ENCODE measurements at places on chromosomes 4 and X. TPM values are rescaled to one million over a fixed set of nuclear protein-coding genes. Genes with fewer than 3 reads are reported as not detected.

The HPGDS gene
- total RNA-seq = 0.21 TPM

The TIMM8A gene
- total RNA-seq = 8.4 TPM

The GATA1 gene
- total RNA-seq = not detected

The HSFX2 gene
- total RNA-seq = 1.2 TPM

The GABRA4 gene
- total RNA-seq = 0.07 TPM

The NLRP2B gene
- total RNA-seq = not detected

The CHRNA9 gene
- total RNA-seq = 2.8 TPM

The COL4A5 gene
- total RNA-seq = 56.6 TPM

The ADH6 gene
- not detected for total RNA-seq

The IQSEC2 gene
- 13.4 TPM for total RNA-seq

The GSX2 gene
- total RNA-seq = 1.4 TPM

The ATP8A1 gene
- total RNA-seq = 7.0 TPM

GRCh38 chr4:168656055-168656660, 159.3 kb downstream of the PALLD start:
- DNase-seq = no peak

DNA sequence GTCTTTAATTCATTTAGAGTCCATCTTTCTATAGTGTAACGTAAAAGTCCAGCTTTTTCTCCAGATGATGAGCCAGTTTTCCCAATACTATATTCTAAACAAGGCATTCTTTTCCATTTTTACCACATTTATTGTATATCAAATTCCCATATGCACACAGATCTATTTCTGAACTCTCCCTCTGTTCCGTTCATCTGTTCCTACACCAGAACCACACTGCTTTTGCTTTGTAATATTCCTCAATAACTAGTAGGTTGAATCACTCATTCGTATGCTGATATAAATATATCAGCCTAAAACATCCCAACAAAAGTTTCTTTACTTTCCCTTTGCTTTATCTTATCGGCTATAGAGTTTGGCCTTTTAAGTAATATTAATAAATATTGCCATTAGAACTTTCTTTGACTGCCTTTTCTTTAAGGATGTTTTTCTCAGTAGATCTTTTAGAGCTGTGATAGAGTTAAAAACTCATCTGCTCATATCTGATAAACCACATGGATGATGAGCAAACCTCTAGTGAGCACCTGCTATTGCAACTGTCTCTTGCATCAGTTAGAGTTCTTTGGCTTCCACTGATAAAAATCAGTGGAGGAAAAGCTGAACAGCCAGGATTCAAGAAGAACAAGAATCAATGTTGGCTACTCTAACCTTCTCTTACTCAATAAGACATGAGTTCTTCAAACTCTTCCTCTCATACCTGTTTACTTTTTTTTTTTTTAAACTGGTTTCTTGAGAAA, 13.1 kb upstream of the RPL34 start:
- no peak for DNase-seq

DNA sequence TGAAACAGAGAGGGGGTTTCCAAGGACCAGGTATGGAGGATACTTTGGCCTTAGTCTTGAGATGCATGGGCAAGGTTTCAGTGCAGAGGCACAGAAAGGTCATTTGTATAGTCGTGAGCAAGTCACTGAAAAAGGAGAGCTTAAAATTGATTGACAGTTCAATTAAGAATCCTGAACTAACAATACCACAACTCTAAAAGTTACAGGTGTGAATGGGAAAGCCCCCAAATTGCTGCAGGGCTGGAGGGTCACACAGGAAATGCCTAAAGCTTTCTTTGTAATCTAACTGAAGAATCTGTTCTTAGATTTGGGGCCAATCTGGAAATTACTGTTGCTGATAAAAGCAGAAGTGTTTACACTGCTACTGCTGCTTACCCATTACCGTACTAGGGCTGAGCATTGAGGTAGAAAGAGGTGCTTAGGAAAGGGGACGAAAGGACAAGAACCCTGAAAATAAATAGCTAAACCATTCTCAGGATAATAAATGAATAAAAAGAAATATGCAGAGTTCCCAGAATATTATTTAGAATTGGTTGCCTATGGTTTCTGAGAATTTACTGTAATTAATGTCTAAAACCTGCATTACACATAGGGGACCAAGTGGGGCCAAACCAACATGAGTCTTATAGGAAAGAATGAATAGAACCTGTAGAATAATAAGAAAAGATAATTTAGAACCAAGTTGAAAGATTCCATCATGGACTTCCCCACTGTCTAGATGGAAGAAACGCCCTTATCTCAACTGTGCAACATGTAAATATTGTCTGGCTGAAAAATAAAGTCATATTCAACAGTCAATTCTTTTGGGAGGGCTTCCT, 91.9 kb upstream of the PPP1R2C start:
- DNase-seq = no peak

DNA sequence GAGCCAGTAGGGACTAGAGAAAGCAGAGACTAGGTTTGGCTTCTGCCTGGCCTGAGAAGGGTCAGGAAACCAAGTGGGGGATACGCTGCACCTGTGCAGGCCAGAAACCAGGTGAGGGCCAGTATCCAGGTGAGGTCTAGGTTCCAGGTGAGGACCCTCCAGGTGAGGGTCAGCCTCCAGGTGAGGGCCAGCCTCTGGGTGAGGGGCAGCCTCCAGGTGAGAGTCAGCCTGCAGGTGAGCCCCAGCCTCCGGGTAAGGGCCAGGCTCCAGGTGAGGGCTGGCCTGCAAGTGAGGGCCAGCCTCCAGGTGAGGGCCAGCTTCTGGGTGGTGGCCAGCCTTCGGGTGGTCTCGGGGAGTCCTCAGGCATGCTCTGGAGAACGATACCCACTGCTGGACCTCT, 238.8 kb downstream of the USP46 start:
- DNase-seq = no peak

GRCh38 chr4:172809319-172809718, 359.3 kb upstream of the GALNT7 start:
- DNase-seq = peak; percentile 65

GRCh38 chr4:88187766-88188165, 29.3 kb upstream of the ABCG2 start:
- no peak for DNase-seq

GRCh38 chr4:147220833-147221232, 260.1 kb upstream of the EDNRA start:
- no peak for DNase-seq

- DNase-seq = no peak
Observed at GRCh38 chr4:112882286-112882685, 167.2 kb upstream of the ANK2 start.

DNA sequence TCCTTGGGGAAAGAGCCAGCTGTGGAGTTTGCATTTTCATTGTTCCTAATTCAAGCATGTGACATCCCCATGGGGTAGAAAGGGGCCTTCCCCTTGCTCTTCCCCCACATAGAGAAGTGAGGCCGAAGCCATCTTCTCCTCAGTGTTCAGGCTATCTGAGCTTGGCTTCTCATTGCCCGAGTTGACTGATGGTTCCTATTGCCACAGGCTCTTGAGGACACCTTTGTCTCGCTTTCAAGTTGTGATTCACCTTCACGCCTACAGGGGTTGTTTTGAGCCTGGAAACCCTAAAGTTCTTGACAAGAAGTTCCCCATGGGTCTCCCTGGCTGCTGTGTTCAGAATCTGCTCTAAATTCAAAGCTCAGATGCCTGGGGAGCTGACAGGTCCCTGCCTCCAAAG, 25.0 kb downstream of the CCNQ start:
- peak; percentile 74 for DNase-seq

GRCh38 chr4:187485676-187486075, 509.9 kb upstream of the ZFP42 start:
- no peak for DNase-seq

- DNase-seq = no peak
Observed at GRCh38 chr4:83782591-83782990, 246.7 kb downstream of the GPAT3 start.

DNA sequence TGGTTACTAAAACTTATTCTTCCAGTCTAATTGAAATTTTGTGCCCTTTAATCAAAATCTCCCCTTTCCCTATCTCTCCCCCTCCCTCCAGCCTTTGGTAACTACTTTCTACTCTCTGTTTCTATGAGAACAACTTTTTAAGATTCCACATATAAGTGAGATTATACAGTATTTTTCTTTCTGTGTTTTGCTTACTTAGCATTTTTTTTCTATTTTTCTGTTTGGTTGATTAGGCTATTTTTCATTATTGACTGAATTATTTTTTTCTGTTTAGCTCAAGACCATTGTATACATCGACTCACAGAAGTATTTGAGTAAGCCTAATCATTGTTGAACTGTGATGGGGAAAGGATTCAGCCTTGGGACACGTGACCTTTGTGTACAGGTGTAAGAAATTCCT, 116.4 kb downstream of the PHEX start:
- no peak for DNase-seq

DNA sequence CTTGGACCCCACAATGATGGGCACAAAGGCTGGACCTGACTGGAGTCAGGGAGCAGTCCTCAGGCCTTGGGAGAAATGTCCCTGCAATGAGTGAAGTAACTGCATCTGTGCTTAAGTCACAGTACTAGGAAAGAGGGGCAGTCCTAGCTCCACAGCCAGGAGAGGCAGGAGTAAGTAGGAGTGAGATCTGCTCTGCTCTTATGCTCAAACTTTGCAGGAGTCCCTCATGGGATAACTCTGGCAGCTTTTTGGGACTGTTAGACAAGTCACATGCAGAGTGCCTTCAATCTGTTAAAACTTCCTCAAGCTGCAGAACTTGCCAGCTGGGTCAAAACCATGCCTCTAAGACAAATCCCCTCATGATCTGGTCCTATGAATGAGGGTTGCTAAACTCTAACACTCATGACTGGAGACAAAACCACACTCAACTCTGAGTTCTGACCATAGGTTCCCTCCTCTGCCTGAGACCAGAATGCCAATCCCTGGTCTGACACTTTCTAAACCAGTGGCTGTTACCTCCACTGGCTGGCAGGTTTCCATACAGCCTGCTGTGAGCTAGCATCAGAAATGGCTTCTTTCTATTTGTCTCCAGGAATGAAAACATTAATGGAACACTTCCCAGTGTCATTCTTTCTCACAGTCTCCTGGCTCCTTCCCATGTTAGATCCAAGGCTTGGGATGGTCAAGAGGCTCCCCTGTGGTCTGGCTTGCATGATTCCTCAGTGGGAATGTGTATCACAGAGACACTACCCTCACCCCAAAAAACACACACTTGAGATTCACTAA, 819.3 kb downstream of the PCDH7 start:
- no peak for DNase-seq

DNA sequence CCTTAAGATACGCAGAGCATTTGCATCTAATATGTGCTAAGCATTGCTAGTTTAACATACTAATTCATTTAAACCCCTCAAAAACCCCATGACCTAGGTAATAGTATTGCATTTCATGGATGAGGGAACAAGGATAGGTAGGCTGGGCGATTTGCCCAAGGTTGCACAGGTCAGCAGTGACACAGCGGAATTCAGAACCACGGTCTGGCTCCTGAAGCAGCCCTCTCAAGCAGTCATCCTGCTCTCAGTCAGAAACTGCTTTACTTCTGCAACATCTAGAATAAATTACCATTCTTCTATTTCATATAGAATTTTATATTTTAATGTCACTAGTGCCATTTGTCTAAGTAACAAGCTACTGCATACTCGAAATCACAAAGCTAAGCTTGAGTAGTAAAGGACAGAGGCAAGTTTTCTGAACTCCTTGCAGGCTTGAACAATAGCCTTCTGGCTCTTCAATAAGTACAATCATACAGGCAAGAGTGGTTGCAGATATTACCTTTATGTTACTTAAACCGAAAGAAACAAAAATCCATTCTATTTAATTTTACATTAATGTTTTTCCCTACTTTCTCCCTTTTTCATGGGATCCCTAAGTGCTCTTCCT, 555 bp upstream of the SPP1 start:
- DNase-seq = no peak

GRCh38 chr4:155079871-155080270, 128.6 kb upstream of the NPY2R start:
- no peak for DNase-seq

DNA sequence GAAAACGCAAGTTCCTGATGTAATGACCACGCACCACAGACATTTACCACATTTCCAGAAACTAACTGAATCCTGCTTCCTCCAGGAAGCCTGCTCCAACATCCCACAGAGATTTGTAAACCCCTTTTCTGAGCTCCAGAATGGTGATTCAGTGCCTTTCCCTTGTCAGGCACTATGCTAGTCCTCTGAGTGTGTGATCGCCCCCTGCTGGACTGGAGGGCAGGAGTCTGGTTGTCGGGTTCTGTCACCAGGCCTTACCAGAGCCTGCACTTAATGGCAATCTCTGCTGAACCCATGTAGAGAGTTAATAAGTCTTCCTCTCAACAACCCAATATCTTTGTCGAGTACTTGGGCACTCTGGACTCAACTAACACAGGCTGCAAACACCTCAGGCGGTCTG, 14.5 kb upstream of the KDM5C start:
- peak; percentile 79 for DNase-seq

DNA sequence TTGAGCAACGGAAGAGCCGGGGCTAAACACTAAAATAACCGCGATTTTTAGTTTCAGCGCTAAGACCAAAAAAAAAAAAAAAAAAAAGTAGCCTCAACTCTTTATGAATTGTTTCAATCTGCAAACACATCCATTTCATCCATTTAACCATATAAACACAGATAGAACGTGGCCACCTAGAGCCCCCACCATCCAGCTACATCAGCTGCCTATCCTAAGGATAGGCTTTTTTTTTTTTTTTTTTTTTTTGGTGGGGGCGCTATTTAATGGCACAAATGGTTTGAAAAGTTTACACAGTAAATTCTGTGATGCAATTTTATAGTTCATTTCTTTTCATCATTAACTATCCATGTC, 492 bp upstream of the HDAC8 start:
- no peak for DNase-seq

GRCh38 chrX:153338836-153339235, 4.9 kb downstream of the ZNF275 start:
- DNase-seq = no peak

GRCh38 chrX:79623098-79623762, 256.1 kb upstream of the ITM2A start:
- DNase-seq = no peak

- no peak for DNase-seq
Observed at GRCh38 chrX:134625315-134625718, 33.0 kb downstream of the PLAC1 start.

GRCh38 chr4:159052315-159052714, 50.6 kb upstream of the RAPGEF2 start:
- DNase-seq = no peak
